ENCODE measurements at places on chromosomes 6 and 20. TPM values are rescaled to one million over a fixed set of nuclear protein-coding genes. Genes with fewer than 3 reads are reported as not detected.

IFNGR1 gene
- 77.4 TPM for total RNA-seq

GPLD1 gene
- 10.9 TPM for total RNA-seq

VWA7 gene
- total RNA-seq = 0.88 TPM

ZSCAN23 gene
- total RNA-seq = 26.7 TPM

CST8 gene
- not detected for total RNA-seq

TULP1 gene
- 78.5 TPM for total RNA-seq

NHLRC1 gene
- total RNA-seq = 2.8 TPM

All from camera-type eye (tissue), 1 donor.